ENCODE measurements at places on chromosomes 4 and X.

DNA sequence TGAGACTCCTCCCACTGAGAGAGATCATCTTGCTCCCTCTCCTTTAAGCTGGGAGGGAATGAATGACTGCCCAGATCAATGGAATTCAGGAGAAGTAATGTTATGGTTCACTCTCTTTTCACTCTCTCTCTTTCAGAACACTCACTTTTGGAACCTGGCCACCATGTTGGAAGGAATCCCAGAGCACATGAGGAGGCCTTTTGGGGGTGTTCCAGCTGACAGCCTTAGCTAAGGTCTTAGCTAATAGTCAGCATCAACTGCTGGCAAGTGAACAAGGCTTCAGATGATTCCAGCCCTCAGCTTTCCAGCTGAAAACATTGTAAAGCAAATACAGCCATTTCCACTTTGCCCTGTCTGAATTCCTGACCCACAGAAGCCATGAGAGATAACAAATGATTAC is 124.0 kb upstream of the CLNK start:
- DNase-seq = peak; percentile 82

DNA sequence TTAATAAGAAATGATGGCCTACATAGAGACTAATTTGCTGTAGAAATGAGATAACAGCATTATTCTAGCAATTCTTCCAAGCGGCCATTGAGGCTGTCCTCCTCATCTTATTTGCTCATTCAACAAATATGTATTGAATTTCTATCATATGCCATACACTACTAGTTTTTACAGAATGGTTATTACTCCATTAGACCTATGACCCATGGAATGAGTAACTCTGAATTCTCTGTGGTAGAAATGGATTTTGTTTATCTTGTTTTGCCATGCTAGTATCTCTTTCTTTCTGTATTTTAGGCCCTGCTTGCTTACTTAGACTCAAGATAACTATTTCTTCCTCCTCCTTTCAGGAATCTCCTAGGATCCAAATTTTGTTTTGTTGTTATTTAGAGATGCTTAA is 103.5 kb downstream of the RPA4 start:
- DNase-seq = no peak

GRCh38 chr4:144507311-144508101 is 138.4 kb upstream of the HHIP start:
- no peak for DNase-seq

- DNase-seq = peak; percentile 59
These were observed 83.4 kb downstream of the KIT start for GRCh38 chr4:54741202-54741601.

GRCh38 chr4:122614621-122615020 is 6.2 kb downstream of the IL21 start:
- no peak for DNase-seq

DNA sequence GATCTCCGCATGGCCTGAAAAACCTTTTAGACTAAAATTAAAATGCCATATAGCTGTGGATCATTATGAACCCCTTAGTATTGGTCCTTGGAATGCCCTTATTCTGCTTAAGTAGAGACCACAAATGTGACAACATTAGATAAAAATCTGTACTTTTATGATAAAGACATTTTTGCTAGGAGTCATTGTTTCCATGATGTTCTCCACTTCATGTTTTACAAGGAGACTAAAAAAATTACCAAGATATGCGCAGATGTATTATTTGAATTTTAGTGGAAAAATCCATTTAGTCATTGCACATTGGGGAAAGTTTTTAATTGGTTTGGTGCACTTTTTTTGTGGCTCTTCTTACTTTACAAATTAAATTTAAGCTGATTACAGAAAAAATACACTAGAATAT is 85.1 kb upstream of the HPRT1 start:
- DNase-seq = no peak

DNA sequence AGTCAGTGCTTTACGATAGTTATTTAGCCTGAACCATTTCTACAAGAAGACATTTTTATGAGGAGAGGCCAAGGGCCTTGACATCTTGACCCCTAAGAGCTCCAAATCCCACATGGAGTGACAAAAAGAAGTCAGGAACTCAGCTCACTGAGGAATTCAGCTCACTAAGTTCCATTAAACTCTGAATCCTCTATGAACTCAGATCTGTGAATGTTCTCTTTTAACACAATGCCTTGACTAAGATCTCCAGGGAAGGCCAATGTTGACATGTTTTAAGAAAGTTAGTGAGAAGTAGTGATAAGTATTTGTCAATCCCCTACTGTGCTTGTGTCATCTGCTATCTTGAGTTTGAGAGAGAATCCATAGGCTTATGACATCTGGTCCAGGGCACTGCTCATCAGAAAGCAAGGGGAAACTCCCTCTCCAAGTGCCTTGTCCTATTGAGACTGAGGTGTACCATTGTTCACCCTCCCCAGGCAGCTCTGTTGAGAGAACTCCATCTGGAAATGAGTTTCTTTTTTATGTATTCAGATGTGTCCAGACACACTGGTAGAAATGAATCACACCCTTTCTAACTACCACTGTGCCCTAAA is 68.7 kb upstream of the PCDH19 start:
- no peak for DNase-seq

GRCh38 chr4:70958681-70959080 is 34.8 kb upstream of the DCK start:
- no peak for DNase-seq

- DNase-seq = no peak
These were observed 20.4 kb downstream of the ZNF157 start for GRCh38 chrX:47390780-47391179.

GRCh38 chrX:15233416-15234015 is 36.4 kb downstream of the ASB9 start:
- no peak for DNase-seq

DNA sequence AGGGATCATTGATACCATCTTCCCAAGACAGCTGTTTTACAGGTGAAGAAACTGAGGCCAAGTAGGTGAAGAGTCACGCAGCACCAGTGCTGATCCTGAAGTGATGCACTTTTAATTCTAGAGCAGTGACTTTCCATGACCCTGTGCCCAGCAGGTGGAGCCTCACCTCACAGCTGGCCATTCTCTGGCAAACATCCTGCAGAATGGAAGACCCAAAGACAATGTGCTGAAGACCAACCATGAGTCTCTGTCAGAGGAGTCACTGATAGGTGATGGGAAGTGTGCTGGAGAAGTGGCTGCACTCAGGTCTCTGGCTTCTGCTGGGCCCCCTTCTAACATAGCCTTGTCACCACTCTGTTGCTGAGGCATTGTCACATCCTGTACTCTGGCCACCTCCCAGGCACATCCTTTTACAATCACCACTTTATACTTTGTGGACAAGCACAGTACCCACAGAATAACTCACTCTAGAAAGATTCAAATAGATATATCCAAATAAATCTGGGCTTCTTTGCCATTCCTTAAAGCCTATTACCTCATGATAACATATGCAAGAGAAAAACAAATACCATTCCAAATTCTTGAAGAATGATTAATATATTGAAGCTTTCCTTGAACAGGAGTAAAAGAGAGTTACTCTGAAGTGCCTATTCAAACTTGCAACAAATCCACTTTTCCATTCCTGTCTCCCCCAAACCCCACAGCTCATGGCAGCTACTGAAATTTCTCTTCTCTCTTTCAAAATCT is 64.1 kb upstream of the SCOC start:
- DNase-seq = no peak

GRCh38 chr4:162865102-162865501 is 301.6 kb downstream of the NAF1 start:
- no peak for DNase-seq

DNA sequence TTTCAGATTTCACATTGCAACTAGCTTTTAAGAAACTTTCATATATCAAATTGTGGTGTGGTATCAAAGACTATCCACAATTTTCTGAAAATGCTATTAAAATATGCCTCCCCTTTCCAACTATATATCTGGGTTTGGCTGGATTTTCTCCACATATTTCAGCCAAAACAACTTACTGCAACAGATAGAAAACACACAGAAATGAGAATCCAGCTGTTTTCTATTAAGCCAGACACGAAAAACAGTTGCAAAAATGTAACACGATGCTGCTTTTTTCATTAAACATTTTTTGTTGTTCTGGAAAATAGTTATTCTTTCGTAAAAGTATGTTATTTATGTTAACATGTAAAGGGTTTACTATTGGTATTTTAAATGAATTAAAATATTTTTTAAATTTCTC is 33.1 kb downstream of the DCTD start:
- no peak for DNase-seq

- DNase-seq = no peak
These were observed 36.1 kb downstream of the HDAC8 start for GRCh38 chrX:72536542-72536941.

DNA sequence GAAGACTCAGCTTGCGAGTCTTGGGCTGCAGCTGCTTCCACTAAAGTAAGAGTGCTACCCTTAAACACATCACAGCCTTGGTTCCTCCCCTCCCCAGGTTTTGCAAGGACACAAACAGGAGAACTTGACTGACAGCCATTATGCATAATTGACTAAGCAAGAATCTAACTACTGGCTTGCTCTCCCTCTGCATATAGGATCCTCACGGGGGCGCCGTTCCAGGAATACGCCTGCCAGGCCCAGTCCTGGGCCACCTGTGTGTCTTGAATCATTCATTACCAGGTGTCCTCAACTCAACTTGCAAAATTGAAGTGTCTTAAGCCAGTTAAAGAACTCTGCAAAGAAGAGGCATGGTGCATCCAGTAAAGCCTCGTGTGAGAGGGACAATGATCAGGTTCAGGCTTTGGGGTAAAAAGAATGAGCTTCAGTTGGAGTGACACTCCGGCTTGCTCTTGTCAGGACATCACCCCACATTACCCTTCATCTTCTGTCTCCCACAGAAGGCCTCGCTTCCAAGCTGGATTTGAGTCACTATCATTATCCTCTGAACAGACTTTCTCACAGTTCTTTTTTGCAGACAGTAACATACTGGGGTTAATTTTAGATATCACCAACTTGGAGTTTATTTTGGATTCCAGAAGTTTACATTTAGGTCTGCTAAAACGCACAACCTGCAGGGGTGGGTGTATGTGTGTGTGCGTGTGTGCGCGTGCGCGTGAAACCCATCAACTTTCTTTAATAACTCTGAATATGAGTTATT is 273.5 kb upstream of the HS3ST1 start:
- DNase-seq = no peak

DNA sequence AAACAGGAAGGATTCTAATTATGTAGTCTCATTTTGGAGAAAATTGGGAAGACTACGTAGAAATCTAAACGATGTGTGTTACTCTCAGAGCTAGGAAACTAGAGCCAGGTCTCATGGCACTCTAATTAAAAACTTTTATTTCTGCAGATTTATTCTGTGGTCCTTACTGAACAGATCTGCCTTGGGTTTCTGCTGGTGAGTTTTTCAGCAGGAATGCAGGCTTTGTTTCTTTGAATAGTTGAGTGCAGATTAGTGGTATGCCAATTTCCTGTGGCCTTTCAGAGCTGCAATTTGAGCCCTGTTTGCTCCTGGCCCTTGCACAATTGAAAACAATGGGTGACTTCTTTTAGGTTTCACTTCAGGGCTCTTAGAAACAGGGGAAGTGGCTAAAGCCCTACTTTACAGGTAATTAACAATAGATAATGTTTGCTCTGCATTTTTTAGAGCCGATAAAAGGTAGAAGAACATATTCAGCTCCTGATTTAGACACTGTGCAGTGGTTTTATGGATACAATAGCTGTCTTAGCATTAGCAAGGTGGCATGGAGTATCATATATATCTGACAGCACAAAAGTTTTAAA is 21.8 kb downstream of the SPRY1 start:
- peak; percentile 20 for DNase-seq

DNA sequence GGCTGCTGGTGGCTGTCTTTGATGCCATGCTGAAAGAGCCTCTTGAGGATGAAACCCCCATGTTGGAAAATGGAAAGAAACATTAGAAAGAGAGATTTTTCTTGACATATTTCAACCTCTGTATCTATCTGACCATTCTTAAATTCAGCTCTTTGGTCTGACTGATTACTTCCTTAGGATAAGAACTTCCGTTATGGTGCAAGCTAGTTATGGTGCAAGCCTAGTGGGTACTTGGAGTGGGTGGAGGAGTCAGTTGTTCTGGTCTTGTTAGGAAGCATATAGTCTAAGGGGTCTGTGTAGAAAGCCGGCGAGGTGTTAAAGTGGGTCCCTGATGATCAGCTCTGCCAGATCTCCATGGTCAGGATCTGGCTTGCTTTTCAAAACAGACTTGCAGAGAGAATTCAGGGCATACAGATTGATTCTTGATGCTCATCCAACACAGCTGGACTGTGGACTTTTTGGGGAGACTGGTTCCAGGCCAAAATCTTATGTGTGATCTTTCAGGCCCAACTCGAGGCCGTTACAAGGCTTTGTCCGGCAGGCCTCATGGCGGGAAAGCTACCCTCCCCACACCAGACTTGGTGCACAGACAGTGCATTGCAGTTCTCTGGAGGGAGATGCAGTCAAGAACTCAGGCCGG is 82.8 kb upstream of the BOD1L1 start:
- DNase-seq = no peak

DNA sequence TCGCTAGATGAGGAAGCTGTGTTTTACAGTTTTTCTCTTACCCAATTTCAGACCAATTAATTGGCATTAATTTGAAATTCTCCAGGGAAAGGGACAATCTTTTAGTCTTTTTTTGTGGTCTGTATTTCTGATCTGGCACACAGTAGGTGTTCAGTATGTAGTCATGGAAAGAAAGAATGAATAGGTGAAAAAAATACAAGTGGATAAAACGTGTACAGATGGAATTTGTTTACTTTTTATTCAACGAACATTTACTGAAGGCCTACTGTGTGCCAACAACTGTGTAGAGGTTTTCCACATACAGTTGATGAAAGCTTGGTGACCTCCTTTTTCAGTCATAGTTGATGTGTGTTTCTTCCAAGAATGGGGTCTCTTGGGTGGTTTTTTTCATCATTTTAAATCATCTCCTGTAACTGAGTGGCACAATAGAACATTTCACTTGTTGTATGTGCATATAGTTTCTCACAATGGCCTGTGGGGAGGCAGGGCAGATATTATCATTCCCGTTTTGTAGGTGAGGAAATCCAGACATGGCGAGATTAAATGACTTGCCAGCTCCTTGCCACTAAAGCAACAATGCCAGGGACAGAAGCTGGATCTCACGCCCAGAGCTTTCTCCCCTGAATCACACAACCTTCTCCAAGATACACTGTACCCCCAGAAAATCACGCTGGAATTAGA is 102.4 kb downstream of the CEP135 start:
- DNase-seq = no peak

DNA sequence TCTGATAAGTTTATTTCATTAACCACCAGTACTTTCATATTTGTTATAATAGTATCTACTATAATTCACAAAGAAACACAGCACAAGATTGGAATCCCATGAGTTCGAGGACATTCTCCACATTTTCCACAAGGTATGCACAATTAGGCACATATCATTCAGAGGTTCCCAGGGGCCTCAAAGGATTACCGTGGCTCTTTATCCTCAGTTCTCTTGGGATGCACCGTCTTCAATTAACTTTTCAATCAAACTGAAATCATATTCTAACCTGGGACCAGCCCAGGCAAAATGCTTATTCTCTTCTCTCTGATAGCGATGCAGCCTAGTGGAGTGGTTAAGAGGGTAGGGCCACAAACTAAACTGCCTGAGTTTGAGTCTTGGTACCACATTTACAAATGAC is 242.6 kb upstream of the RASGEF1B start:
- DNase-seq = no peak

GRCh38 chr4:88937081-88937480 is 119.9 kb downstream of the FAM13A start:
- no peak for DNase-seq

GRCh38 chr4:68267433-68267944 is 22.0 kb upstream of the TMPRSS11B start:
- no peak for DNase-seq
